ENCODE measurements at places on chromosomes 13 and 19.

DNA sequence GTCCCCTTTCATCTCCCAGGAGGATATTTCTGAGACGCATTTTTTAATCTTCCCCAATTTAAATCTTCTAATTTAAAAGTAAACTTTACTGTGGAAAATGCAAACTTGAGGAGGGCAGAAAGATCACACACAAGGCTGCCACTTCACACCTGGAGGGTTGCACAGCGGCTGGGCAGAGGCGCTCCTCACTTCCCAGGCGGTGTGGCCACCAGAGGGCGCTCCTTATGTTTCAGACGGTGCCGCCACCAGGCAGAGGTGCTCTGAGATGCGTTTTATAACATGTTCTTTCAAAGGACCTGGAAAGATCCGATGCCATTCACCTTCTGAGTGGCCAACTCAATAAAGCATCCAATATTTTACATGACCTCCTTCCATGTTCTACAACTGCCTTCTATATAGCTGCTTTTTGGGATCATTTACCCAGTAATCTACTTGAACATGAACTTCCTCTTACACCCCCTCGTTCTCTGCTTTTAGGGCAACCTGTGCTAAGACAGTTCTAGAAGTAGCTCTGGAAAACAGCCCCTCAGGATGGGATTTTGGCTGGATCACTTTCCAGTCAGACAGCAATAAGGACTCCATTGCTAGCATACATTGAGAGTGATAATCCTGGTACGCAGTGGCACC is 14.8 kb upstream of the MTUS2 start:
- peak; percentile 71 for DNase-seq

- no peak for DNase-seq
Observed at GRCh38 chr13:42364613-42365000, 92.7 kb downstream of the AKAP11 start.

DNA sequence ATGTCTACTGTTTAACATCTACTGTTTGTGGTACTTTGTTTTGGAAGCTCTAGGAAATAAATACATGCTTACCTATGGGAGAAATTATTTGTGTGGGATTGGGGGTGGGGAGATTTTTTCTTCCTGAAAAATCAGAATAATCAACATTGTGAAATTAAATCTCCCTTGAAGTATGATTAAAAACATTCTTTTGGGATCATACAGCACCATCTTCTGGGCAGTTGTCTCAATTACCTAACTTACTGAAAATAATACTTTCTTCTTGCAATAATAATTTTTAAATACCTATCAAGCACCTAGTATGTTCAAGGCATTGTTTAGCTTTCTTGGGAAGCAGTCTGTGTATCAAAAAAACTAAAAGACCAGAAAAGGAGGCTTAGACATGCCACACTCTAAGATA is 576.5 kb upstream of the ARGLU1 start:
- DNase-seq = no peak

GRCh38 chr13:30440910-30441703 is 18.8 kb downstream of the UBE2L5 start:
- no peak for DNase-seq

DNA sequence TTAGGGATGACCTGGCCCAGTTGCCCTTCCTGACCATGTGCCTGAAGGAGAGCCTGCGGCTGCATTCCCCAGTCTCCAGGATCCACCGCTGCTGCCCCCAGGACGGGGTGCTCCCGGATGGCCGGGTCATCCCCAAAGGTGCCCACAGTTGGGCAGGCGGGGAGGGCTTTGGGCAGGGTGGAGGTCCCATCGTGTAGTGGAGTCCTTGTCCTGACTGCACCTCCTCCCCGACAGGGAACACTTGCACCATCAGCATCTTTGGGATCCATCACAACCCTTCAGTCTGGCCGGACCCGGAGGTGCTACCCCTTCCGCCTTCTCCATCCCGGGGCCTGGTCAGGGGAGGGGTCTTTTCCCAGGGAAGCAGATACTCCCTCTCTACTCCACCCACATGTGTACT is 31.7 kb upstream of the CYP4F8 start:
- no peak for DNase-seq

DNA sequence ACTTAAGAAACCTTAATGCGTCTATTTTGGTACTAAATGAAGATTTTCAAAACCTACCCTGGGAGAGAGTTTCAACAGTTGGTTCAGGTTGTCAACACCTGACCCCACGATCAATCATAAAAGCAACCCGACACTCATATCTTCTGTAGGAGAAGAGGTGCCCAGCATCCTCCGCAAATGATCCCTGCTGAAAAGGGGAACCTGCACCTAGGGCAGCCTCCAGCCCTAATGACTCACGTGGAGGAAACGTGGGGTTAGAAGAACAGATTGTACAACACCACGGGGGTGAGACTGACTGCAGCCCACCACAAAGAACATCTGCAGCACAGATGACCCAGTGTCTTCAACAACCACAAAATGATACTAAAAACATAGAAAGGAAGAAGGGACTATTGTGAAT is 116.3 kb downstream of the RAB20 start:
- DNase-seq = no peak

- DNase-seq = no peak
Observed at GRCh38 chr19:43754253-43754502, 584 bp downstream of the SMG9 start.

- no peak for DNase-seq
Observed at GRCh38 chr19:30314805-30315155, 57.4 kb upstream of the ZNF536 start.

- peak; percentile 40 for DNase-seq
Observed at GRCh38 chr19:3573162-3573857, 566 bp downstream of the HMG20B start.

DNA sequence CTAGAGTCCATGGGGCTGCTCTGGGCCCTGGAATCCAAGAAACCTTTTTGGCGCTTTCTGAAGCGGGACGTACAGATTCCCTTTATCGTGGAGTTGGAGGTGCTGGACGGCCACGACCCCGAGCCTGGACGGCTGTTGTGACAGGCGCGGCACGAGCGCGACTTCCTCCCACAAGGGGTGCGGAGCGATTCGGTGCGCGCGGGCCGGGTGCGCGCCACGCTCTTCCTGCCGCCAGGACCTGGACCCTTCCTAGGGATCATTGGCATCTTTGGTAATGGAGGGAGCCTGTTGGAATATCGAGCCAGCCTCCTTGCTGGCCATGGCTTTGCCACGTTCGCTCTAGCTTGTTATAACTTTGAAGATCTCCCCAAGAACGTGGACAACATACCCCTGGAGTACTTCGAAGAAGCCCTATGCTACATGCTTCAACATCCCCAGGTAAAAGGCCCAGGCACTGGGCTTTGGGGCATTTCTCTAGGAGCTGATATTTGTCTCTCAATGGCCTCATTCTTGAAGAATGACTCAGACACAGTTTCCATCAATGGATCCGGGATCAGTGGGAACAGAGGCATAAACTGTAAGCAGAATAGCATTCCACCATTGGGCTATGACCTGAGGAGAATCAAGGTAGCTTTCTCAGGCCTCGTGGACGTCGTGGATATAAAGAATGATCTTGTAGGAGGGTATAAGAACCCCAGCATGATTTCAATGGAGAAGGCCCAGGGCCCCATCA is 3.5 kb upstream of the ZFP82 start:
- DNase-seq = no peak

GRCh38 chr19:5369962-5370367 is 29.4 kb upstream of the PTPRS start:
- peak; percentile 77 for DNase-seq

- no peak for DNase-seq
Observed at GRCh38 chr19:18666784-18667183, 16.7 kb upstream of the CRTC1 start.

DNA sequence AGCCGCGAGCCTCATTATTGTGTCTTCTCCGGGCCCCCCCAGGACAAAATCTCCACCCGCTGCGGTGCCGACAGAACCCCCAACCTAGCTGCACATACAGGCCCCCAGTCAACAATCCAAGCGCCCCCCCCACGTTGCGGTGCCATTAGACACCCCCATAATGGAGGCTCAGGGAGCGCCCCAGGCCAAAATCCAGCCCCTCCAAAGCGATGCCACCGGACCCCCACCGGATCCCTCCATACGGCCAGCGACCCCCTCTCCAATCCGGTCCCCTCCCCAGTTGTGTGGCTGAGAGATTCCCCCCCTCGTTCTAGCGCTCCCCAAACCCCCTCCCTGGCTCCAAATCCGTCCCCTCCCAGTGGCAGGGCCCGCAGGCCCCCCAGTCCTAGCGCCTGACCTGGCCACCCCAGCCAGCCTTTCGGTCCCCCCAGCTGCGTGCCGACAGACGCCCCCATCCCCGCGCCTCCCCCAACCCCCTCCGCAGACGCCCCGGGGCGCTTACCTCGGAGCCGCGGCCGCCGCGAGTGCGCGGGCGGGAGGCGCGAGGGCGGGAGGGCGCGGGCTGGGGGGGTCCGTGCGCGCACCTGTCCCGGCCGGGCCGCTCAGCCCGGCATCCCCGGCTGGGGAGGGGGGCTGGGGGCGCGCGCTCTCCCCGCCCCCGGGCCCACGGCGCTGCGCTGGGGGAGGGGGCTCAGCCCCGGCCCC is 21.6 kb upstream of the SEMA6B start:
- no peak for DNase-seq

DNA sequence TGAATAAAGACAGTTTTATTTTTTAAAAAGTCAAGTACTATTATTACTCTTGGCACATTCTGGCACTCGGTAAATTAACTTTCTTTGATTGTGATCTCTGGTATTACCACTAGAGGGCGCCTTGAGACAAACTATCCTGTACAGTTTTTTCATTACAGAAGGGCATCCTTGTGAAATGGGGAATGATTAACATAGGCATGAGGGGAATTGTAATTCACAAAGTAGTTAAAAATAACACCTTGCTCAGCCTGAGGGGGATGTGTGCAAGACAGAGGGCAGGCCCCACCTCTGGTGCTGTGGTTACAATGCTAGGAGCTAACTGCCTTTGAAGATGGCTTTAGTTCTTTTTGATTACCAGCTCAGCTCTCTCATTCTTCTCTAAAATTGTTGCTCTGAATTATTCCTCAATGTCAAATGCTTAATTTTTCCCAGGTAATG is 24.2 kb upstream of the C1QTNF9B start:
- DNase-seq = no peak

GRCh38 chr19:45505151-45505995 is 1.9 kb upstream of the VASP start:
- no peak for DNase-seq

DNA sequence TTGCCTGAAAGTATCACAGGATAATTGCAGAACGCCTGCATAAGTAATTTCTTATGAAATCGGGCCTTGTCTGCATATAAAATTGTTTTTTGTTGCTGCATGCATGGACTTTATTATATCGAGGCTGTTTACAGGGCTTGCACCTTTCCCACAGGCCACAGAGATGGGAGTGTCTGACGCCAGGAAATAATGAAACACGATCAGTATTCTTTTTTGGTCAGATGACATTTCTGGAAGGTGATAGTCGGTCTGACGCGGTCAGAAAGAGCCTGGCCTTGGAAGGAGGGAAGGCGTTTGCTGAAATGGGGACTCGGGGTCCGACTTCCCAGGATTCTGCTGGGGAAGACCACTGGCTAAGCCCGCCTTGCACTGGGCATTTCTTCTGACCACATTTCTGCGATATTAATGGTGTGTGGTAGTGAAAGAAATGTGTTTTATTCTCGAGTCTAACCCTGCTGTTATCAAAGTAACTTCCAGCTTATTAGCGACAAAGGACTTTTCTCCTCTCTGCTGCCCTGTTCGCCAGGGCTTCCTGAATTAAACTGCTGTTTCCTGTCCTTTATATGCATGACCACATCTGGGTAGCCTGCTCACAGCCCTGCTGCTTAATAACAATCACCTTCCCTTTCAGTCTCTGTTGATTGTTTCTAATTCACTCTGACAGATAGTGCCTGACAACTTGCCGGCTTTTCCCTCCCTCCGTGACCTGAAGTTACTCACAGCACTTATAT is 11.6 kb upstream of the ZNF536 start:
- DNase-seq = no peak

DNA sequence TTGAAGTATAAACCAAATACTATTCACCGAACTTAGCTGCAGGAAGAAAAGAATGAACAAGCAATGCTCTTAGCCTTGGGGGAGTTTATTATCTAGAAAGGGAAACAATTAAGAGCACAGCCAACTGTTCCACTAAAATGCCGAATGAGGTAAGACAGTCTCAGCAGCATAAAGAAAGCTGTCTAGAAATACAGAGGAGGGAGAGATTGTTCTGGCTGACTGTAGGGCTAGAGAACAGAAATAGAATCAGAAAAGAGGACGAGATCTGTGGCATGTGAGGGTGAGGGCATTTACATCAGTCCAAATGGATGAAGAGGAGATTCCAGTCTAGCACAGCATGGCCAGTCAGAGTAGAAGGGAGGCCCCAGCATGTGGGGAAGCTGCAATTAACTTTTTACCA is 56.8 kb upstream of the TNFRSF19 start:
- DNase-seq = no peak

GRCh38 chr19:30955112-30956104 is 393.8 kb downstream of the TSHZ3 start:
- no peak for DNase-seq

DNA sequence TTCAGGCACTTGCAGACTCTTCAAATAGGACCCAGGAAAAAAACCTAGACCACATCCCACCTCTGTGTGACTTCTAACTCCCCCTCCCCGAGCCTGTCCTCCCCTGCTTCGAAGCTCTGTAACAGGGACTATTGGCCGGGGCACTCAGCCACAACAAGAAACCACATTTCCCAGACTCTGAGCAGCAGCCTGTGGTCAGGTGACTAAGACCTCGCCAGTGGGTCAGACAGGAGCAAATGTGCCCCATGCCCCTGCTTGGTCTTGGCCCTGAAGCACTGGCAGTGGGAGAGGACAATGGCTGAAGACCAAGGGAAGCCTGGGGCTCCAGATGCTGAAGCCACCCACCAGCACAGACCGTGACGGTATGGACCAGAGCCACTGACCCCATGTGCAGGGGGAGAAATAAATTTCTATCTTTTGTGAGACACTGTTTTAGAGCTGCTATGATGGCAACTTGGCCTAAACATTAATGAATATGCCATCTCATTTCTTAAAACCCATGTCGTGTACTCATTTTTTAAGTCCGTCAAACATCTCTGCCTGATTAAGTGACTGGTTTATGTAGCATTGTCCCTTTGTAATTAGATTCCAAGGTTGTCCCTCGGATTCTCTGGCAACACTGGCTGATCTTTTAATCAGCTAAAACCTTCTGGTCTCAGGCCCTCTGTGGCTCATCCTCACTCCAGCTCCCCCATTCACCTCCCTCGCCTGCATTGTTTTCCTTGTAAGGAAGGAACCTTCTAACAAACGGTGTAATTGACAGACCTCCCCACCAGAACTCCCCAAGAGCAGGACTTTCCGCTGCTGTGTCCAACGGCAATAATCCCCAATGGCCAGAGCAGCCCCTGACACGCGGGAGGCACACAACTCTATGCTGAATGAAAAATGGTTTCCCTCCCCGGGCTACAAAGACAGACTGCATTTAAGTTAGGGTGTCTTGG is 98.4 kb downstream of the STK24 start:
- DNase-seq = no peak

DNA sequence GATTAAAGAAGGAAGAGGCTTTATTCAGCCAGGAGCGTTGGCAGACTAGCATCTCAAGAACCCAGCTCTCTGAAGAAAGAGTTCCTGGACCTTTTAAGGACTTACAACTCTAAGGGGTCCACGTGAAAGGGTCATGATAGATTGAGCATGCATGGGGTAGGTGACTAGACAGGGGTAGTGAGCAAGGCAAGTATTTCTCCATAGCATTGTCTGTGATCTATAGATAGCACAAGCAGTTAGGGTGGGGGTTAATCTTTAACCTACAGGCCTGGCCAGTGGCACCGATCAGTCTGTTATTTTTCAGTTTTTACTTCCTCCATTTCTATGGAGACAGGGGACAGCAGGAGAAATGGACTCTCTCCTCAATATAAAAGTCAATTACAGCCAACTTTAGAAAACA is 983.7 kb downstream of the SLITRK1 start:
- DNase-seq = no peak

- DNase-seq = peak; percentile 82
Observed at GRCh38 chr19:5578097-5578846, 10.5 kb upstream of the TINCR start.

GRCh38 chr19:10416083-10416379 is 4.3 kb upstream of the PDE4A start:
- DNase-seq = no peak

All from stimulated activated CD4-positive, alpha-beta T cell treated with anti-CD3 and anti-CD28 coated beads, Interleukin-2, amount 100 ng/mL, for 24 hours (primary cell).